Stimulated activated CD4-positive, alpha-beta T cell treated with anti-CD3 and anti-CD28 coated beads, TNF-alpha, amount 100 ng/mL, for 4 hours (primary cell): ENCODE measurements at places on chromosomes 3 and 15.

- DNase-seq: no peak
Observed at GRCh38 chr3:160950542-160950941, 154.6 kb downstream of the B3GALNT1 start.

GRCh38 chr3:76969471-76969870 lies 70.4 kb upstream of the ROBO2 start:
- DNase-seq: no peak

- no peak for DNase-seq
Observed at GRCh38 chr3:122067214-122067550, 12.0 kb downstream of the CD86 start.

GRCh38 chr3:152278756-152279427 lies 10.2 kb downstream of the MBNL1 start:
- no peak for DNase-seq

DNA sequence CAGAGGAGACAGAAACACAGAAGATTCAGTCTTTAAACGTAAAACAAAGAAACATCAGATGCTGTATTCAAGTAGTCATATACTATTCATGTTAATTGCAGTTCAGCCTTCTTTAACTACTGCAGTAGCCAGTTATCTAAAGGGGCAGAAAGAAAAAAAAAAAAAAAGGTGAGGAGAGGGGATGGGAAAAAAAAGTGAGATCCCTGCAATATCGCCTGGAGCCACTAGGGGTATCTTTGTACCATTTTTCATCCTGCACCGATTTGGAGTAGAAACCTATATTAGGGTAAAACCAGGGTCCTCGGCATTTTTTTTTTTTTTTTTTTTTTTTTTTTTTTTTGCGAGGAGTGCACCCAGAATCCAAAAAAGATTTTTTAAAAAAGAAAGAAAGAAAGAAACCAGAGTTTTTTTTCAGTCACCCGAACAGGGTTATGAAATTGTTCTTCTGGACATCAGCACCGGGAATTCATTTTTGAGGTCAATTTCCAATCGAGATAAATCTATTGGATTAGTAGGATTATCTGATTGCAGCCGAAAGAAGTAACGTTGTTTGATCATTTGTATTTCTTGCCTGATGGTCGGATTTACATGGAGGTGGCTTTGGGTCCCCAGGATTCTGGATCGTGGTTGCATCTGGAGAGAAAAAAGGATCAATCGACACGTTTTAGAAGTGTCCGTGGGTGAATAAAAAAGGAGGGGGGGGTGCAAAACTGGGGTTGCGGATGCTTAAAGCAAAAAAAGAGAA lies 186.7 kb downstream of the NLGN1 start:
- DNase-seq: no peak

DNA sequence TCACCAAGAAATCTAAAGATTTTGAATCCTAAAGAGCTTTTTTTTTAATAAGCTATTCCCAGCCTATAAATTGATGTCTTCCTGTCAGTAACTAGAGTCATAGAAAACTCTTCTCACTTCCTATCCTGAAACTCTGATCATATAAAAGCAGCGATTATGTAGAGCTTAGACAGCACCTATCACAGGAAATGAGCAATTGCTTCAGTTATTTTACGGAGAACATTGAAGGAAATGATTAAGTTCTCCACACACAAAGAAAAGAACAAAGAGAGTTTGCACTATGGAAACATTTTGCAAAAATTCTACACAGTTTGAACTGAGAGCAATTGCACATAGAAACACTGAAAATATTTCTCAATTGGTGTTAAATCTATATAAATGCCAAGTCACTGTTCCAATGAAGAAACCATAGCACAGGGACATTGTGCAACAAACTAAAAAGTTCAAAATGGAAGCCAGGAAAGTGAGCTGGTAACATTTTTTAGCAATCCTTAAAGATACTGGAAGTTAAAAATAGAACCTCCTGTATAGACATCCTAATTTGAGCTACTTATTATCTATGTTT lies 291.5 kb upstream of the ARHGEF26 start:
- DNase-seq: no peak

DNA sequence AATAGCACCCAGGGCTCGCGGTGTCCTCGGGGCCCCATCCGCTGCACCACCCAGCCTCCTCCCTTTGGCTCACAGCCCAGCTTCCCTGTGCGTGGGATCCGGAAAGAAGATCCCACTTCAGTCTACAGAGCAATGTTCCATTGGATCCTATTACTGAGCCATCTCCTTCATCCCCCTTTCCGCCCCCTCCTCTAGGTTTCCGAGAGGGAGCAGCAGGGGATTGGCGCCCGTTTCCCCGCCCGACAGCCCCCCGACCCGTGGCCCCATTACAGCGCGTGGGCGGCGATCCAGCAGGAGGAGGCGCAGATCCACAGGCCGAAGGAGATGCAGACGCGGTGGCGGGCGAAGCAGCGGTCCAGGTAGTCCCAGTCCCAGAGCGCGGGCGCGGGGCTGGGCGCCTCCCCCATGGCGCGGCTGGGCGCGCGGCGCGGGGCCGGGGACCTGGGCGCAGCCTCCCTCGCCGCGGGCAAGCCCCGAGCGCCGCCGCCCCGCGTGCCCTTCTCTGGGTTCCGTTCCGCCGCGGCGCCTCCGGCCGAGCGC lies 340 bp downstream of the TMEM44 start:
- DNase-seq: no peak

DNA sequence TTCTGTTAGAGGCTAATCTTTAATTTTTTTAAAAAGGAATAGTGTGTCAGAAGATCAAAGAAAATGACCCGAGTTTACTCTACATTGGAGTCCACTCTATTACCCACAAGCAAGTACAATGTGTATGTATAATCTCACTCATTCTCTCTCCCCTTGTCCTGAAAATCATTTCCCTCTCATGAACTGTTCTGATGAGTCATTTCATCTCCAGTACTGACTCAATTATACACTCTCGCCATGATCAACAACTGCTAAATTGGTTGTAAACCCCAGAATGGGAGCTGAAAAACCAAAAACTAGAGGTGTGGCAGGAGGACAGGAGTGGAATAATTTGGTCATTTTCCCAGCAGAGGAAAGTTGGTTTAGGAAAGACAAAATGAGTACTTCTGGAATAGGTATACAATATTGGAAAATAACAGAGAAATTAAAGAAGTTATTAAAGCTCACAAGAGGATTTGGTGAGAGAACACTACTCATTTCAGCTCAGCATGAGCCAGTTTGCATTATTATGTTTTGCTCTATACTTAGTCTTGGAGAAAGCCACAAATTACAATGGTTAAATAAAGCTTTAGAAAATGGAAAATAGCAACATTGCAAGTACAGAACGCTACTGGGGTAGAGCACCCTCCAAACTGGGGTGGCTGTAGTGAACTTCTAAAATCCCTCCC lies 144.3 kb upstream of the PFN2 start:
- DNase-seq: no peak

DNA sequence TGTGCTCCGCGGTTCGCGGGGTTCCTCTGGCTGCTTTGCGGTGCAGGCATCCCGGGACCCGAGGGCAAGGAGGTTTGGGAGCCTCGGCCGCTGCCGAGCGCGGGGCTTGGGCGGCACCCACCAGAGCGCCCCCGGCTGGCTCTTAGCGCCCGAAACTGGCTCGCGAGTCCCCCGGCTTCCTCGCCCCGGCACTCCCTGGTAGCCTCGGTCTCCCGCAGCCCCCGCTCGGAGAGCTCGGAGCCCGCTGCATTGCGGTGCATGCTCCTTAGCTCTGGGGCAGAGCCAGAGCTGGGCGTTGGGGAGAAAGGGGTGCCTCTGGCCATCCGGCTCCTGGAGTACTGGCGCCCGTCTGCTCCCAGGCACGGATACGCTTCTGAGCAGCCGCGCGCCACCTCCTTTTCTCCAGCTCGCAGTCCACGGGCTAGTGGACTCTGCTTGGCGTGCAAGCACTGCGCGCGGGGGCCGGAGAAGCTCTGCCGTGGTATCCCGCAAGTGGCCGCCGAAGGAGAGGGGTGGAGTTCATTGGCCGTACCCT lies 753 bp downstream of the EPHB1 start:
- DNase-seq: no peak

DNA sequence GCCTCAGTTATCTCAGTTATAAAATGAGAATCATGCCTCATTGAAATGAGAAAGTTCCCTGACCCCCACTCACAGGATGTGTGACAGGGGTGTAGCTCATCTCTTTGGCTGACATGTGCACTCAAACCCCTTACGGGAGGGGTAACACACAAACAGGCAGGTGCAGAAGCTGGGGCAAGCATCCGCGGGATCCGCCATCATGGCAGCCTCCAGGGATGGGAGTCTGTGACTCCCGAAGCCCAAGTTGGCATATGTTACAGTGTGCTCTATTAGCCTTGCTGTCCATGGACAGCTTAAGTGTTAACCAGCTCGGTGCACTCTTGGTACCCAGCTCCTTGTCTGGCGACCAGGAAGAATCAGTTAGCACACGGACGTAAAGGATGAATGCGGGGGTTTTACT lies 822.7 kb upstream of the SEMA6D start:
- no peak for DNase-seq

DNA sequence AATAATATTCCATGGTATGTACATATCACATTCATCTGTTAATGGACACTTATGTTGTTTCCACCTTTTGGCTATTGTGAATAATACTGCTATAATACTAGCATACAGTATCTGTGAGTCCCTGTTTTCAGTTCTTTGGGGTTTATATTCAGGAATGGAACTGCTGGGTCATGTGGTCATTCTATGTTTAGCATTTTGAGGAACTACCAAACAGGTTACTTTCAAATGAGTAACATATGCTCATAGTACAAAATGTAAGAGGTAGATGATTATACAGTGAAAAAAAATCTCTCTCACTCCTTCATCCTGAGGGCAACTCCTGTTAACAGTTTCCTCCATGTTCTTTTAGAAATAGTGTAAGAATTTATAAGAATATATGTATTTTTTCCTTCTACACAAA lies 162.2 kb downstream of the PLD1 start:
- no peak for DNase-seq

DNA sequence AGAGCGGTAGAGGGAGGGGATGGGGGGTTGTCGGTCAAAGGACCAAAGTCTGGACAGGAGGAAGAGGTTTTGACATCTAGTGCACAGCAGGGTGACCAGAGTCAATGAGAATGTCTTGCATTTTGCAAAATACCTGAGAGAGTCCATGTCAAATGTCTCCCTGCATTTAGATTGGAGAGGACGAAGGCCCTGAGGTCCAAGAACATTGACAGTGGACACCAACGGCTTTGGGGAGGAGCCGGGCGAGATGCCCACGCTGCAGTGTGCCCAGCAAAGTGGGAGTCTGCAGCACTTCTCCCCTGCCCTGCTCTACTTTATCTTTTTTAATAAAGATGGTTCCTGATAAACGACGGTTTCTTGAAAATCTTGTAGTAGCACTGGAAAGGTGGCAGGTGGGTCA lies 67.4 kb upstream of the TAMM41 start:
- DNase-seq: no peak

- DNase-seq: no peak
Observed at GRCh38 chr3:113743006-113743630, 2.9 kb downstream of the NAA50 start.

- DNase-seq: no peak
Observed at GRCh38 chr3:132159145-132159544, 124.3 kb upstream of the CPNE4 start.

- DNase-seq: no peak
Observed at GRCh38 chr15:54280726-54281125, 302.5 kb downstream of the UNC13C start.

GRCh38 chr3:57974796-57975388 lies 33.3 kb upstream of the FLNB start:
- no peak for DNase-seq

GRCh38 chr15:74540161-74540760 lies 759 bp upstream of the ARID3B start:
- no peak for DNase-seq

DNA sequence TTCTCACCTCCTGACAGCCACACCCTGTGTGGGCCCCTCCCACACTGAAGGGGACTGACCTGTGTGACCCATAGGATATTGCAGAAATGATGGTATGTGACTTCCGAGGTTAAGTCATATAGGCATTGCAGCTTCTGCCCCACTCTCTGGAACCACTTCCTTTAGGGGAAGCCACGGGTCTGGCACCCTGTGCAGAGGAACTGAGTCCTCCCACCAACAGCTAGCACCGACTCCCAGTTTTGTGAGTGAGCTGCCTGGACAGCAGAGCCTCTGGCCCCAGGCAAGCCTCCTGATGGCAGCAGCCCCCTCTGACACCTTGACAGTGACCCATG lies 24.6 kb upstream of the SLC6A6 start:
- no peak for DNase-seq

- DNase-seq: no peak
Observed at GRCh38 chr3:63395960-63396359, 117.9 kb downstream of the SYNPR start.

DNA sequence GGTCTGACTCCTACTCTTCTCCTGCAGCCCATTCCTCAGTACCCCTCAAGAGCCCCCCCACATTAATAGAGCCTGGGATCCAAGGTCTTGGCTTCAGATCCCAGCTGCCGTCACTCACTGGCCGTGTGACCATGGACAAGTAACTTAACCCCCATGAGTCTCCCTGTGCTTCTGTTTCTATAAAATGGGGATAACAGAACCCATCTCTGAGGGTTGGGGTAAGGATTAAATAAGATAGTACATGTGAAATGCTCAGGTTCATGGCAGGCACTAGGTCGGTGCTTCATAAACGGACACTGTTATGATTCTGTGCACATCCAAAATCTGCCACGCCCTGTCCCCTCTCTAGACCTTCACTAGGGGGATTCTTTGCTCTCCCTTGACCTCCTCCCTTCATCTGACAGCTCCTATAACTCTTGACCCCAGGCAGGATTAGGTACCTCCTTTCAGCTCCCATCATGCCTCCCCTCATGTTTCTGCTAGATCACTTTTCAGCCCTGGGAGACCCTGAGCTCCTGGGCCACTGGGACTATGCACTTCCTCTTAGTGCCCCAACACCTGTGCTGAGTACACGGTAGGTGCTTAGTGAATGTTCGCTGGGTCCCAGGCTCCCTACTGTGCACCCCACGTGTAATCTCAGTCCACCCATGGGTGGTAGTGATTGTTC lies 1.5 kb downstream of the CAND2 start:
- DNase-seq: no peak

- DNase-seq: no peak
Observed at GRCh38 chr15:58285921-58286278, 145.9 kb upstream of the LIPC start.

- no peak for DNase-seq
Observed at GRCh38 chr3:46883054-46883829, 5.7 kb downstream of the PTH1R start.

DNA sequence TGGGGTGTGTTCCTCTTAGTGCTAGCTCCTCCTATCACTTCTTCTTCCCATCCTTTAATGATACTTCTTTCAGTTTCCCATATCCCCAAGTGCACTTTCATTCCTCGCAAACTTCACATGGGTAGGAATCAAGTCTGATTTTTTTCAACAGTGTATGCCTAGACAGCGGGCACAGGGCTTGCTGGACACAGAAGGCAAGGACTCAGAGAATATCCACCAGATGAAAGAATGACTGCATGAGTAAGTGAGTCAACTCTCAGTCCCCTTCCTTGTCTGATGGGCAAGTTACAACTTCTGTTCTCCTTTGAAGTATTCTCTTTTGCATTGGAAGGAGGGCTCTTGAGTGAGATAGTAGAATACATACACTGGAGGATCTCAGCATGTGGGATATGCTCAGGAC lies 3.1 kb upstream of the SQOR start:
- DNase-seq: no peak
